ENCODE measurements at places on chromosomes 5 and 9.

DNA sequence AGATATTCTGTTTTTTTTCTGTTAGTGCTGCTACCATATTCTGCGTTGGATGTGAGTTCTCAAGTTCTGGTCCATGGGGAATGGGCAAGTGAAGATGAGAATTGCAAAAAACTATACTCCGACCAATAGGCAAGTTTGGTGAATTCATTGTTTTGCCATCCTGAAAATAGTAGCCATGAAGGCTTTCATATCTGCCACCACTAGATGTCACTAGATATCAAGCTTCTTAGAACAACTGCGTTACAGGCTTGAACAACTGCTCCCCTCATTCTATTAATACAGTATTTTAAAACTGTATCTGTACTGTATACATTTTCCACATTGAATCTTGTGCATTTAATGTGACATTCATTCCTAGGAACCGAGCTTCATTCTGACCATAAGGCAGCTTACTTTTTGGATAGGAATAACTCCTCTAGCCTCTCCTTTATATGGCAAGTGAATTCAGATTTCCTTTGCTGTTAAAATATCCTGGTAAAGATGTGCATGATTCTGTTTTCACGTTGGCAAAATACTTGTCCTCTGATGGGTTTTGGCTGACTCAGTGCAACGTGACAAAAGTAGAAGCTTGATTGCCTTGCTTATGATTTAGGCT is 163.6 kb downstream of the SREK1 start:
- DNase-seq: no peak

- DNase-seq: no peak
Observed at GRCh38 chr9:127773981-127774380, 4.5 kb downstream of the SH2D3C start.

DNA sequence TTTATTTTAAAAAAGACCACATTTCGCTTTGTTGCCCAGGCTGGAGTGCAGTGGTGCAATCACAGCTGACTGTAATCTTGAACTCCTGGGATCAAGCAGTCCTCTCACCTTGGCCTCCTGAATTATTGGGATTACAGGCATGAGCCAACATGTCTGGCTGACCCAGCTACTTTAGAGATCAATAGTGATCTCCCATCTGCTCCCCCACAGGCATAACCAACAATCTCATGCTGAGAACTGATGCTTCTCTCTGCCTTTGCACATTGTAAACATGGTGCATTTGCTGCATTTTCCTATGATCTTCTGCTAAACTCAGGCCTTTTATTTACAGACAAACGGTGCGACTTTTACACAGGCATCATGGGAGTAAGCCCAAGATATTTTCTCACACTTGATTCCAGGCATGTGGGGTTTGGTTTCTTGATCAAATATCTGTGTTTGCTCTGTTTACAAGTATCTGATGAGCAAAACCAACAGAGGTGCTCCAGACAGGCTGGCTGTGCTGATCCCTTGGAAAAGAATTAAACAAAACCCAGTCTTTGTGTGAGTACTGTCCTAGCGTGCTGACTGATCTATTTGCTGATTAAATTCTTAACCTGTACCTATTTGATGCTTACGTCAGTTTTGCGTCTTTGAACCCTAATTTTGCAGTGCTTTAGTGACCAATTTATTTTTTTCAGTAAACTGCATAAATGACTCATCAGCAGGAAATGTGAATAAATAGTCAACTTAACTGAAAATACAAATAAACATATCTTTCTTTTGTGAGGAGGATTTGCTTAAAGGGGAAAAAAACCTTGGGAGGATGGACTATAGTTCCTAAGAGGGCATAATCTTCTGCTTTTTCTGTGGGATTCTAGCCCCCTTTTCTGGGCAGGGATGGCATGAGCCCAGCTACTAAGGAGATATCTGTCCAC is 191.7 kb upstream of the NR3C1 start:
- no peak for DNase-seq

DNA sequence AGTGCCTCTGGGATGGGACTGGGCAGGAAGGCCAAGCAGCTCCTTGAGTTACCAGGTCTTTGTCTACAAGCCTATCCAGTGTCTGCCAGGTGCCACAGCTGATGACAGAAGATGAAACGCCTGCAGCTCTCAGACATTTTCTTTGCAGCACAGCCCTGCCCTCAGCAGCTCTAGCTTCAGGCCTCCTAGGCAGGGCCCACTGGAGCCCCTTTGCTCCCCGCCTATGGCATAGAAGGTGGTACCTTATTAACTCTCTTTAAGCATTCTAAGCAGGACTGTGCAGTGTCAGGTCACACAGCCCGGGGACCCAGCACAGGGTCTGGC is 1.3 kb upstream of the SKP1 start:
- DNase-seq: no peak

Data from cerebellar nuclear complex (tissue), 1 donor.